ENCODE measurements at places on chromosomes 12 and 14.

GRCh38 chr14:22494486-22495135, 94.4 kb downstream of the DAD1 start:
- no peak for DNase-seq

- DNase-seq = no peak
Observed at GRCh38 chr14:36976571-36977023, 195.8 kb downstream of the SLC25A21 start.

GRCh38 chr12:98058838-98059237, 456.6 kb upstream of the TMPO start:
- no peak for DNase-seq

DNA sequence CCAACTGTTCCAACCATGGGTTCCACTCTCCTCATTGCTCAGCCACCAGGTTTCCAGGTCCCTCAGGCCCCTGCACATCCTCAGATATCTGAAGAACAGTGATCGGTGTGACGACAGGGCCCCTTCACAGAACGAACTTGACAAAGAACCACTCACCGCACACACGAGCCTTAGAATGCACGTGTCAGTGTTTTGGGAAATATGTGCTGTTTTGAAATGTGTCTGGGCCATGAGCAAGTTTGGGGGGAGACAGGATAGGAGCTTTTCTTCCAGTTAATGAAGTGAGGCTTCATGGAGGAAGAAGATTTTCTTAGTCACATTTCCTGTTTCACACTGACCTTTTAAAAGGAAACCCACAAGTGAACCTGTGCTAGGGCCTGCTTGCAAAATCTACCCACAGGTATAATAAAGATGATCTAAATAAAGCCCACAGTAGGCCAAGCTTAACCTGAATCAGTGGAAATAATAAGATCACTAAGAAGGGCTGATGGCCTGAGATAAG, 58.6 kb downstream of the ZFP36L1 start:
- DNase-seq = no peak

DNA sequence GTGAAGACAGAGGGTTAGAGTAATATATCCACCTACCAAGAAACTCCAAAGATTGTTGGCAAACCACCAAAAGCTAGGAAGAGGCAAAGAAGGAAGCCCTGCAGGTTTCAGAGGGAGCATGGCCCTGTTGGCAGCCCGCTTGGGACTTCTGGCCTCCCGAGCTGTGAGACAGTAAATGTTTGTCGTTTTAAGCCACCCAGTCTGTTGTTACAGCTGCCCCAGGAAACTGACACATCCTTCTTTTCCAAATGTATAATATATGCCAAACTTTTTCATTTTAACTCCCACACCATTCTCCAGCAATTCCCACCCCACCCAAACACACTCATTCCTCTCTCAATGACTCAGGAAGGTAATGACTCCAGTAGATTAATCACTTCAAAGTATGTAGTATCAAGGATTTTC, 74.0 kb downstream of the RPS29 start:
- no peak for DNase-seq

DNA sequence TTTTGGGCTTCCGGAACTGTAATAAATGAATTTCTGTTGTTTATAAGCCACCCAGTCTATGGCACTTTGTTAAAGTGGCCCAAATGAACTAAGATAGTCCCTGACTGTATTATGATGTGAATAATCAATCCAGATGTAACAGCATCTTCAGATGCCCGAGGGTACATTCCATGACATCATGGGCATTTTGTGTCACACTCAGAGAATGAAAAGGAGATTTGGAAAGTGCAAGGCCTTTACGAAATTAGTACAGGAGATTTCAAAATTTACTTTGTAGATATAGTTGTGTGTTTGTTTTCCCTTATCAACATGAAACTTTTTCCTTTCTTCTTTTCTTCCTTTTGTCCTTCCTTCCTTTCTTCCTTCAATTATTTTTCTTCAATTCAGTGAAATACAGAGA, 54.2 kb upstream of the AMIGO2 start:
- no peak for DNase-seq

GRCh38 chr12:54478270-54478669, 4.9 kb upstream of the GTSF1 start:
- no peak for DNase-seq

GRCh38 chr12:116926283-116927243, 15.8 kb downstream of the FBXW8 start:
- DNase-seq = no peak

DNA sequence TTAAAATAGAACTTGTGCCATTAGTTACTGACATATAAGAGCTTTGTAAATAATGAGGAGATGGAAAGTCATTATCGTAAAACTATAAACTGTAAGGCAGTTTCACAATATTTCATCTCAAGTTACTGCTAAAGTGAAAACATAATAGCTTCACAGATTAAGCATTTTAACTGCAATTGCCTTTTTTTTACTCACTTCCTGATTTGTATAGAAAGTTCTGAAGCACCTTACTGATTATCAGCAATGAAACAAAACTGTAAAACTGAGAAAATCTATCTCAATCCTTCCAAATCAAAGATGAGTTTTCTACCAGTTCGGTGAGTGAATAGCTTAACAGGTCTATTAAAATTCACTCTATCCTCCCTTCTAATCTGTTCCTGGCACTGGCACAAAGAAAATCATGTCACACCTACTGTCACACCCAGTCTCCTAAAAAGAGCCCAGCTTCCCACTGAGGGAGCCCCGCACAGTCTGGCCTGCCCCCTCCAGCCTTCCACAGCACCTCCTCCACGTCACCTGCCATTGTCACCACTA, 161.4 kb upstream of the ABCD2 start:
- DNase-seq = no peak

GRCh38 chr12:107369679-107370078, 276.3 kb upstream of the CRY1 start:
- DNase-seq = no peak

DNA sequence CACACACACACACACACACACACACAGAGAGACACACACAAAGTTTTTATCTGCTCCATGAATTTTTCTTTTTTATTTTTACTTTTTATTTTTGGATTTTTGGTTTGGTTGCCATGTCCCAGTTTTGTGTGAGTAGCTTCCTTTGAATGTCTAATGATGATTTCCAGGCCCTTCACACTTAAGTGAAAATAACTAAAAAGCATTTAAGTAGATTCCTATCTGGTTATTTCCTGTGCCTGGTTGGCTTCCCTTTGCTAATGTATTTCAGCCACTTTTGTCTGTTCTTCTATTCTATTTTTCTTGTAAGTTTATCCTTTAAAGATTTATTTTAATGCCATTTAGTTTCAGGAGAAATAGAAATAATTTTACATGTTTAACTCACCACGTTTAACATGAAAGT, 755.4 kb downstream of the SLC6A15 start:
- no peak for DNase-seq

DNA sequence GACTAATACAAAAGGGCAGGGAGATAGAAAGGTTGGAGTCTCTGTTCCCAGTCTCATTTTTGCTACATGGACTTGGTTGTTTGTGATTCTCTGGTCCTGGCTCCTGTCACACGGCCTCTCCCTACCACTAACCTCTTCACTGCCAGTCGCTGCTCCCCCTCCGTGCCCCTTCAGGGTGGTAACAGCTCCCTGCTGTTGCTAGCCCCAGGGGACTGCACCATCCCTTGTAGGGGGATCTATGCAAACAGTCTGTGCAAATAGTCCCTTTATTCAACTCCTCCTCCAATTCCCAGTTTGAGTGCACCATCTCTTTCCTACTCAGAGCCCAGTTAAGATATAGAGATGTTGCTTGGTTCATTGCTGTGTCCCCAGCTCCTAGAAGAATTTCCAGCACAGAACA, 51.1 kb downstream of the CCDC60 start:
- DNase-seq = no peak

DNA sequence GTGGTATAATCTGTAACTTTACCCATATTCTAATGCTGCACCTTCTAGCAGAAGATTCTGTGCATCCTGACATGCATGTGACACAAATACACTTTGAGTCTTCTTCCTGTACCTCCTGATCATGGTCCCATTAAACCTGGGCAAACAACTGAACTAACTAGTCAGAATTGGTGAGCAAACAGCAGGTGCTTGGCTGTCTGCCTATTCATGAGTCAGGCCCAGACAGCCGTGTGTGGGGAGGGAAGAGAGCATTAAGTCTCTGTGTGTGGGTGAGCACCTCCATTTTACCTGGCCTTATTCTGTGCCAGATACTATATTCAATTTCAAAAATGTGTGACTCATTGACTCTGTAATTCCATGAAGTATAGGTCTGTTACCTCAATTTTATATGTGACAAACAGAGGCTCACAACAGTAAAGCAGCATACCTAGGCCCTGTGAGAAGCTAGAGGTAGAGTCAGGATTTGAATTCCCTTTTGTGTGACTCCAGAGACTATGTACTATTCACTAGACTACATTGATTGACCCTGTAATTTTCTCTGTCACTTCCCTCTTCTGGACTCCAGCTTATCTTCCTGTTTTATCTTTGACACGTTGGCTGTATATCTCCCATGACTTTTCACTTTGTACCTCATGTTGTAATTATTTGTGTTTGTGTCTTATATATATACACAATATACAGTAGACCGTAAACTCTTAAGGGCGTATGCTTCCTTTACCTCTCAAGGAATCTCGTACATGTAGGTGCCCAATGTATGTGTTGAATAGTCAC, 32.2 kb downstream of the SUSD6 start:
- no peak for DNase-seq

DNA sequence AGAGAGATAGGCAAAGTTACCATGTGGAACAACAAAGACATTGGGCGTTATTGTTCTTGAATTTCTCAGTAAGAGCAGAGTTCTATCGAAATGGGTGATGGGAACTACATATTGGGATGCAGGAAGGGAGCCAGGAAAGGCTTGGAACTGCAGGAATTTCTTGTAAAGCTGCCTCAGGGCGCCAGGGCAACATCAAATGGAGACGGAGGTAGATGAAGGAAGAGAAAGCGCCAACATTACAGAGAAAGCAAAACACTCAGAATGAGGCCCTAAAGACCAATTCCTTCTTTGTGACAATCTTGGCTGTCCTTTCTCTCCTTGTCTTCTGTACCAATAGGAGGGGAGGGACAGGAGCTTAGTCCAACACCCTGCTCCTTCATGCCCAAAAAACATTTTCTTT, 148.4 kb downstream of the RPAP3 start:
- no peak for DNase-seq

DNA sequence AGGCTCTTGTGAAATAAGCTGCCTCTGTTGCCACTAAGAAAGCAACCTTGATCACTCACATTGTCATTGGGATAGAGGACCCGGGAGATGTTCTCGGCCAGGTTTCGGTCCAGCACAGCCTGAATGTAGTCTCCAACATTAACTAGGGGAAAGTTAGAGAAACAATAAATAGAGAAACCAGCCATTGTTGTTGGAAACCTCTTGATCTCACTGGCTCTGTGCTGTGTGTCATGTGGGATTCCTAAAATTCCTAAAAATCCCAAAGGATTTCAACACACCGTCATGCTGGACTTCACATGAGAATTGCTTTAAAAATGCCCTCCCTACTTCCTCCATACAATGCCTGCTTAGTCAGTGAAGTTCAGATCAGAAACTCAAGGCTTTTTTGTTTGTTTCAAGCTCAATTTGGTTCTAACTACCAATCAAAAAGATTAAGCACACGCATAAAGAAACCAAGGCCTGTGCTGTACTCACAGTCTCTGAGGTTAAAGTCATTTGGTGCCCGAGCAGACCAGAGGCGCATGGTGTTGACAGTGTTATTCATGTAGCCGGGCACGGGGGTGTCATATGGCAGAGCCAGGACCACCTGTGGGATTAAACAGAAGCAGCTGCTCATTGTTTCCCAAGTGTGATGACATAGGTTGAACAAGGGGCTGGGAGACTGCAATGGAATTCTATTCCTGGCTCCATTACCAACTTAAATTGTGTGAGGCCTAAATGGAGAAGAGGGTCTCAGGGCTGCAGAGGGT, 23.6 kb downstream of the PYGL start:
- no peak for DNase-seq

DNA sequence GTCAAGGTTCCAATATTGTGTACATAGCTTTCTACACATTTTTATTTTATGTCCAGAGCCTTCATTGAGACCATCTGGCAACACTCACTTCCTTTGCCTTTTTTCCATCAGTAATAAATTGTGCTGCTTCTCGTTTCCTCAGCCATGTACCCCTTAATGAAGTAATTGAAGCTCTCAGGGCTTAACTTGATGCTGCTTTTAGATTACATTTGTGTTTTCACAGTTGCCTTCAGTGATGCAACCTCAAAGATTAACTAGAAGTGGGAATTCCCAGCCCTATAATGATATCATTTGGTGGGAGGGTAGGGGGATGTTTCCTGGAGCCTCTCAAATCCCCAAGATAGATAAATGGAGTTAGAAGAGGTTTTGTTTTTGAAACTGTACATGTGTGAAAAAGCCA, 80.2 kb upstream of the KRR1 start:
- no peak for DNase-seq

Measured in T-helper 1 cell (primary cell).